ENCODE measurements at places on chromosomes 7 and 10.

- no peak for DNase-seq
These were observed 2.0 kb downstream of the NRP1 start for GRCh38 chr10:33332183-33333065.

GRCh38 chr10:26044141-26044749 is 110.2 kb downstream of the MYO3A start:
- DNase-seq: no peak

GRCh38 chr10:76352300-76352699 is 920.9 kb downstream of the LRMDA start:
- DNase-seq: no peak

- DNase-seq: no peak
These were observed 77.4 kb downstream of the PCLO start for GRCh38 chr7:83085299-83085698.

GRCh38 chr7:106257752-106258151 is 27.0 kb downstream of the NAMPT start:
- no peak for DNase-seq

DNA sequence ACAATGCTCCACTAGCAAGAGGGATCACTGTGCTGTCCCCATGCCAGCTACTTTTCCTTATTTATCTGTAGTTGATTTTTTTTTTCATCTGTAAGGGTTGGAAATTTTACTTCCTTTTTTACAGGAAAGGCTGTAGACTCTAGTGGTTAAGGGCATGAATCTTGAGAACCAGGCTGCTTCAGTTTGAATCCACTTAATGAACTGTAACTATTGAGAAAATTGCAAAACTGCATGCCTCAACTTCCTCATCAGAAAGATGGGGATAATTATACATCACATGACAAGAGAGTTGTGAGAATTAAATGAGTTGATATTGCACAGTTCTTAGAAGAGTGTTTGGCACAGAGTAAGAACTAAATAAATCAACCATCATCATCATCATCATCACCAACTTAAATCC is 106.4 kb upstream of the GSDME start:
- DNase-seq: no peak

DNA sequence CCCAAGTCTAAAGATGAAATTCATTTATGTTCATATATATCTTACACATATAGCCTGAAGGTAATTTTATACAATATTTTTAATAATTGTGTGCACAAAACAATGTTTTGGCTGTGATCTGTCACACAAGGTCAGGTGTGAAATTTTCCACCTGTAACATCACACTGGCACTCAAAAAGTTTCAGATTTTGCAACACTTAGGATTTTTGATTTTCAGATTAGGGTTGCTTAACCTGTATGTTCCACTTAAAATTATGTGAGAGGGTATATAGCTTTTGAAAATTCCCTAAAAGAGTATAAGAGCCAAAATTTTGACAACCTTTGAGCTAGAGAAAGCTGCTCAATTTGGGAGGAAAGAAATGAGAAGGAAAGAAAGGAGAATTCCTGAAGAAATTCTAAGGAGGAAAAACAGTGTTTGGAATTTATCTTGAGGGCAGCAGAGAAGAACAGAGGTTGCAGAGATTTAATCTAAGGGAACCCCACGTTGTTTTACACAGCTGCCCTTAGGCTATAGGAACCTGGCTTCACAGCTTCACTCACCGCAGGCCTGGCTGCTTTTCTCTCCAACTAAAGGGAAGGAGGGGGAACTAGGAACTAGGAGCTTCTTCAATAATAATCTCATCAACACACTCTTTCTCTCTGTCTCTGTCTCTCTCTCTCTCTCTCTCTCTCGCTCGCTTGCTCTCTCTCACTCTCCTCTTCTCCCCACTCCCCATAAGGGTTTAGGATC is 8.5 kb downstream of the VOPP1 start:
- DNase-seq: no peak

DNA sequence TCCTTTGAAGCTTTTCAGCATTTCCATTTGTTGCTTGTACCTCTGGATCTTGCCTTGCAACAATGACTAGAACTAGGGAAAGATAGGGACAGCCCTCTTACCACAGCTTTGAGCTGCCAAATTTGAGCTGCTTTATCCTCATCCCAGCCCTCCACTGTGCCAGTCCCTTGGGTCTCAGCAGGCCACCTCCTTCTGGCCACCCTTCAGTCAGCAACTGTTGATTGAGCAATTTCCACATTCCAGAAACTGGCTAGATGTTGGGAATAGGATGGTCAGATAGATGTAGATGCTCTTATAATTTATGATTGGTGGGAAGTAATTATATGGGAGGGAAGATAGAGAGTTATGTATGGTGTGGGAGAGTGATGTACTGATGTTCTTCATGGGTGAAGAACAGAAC is 100.1 kb downstream of the ST7 start:
- DNase-seq: no peak

- no peak for DNase-seq
These were observed 220.5 kb upstream of the SEMA3D start for GRCh38 chr7:85407391-85407790.

DNA sequence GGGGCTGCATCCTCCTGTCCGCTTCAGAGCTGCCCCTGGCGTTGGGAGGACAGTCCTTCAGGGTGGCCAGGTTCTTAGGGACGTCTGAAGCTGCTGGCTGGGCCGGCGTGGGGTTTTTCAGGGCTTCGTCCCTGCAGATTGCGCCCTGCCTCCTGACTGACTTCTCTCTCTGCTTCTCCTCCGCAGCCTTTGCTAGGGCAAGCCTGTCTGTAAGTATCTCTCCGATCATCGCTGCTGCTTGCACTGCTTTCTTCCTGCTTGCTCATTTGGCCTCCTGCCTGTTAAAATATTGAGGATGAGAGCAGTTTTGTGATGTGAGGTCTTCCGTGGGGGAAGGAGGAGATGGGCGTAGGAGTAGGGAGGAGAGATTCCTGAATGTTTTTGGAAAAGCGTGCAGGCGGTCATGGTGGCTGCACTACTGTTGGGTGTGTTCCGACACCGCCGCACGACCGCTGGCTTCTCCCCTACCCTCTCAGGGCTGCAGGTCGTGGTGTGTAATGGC is 25.3 kb downstream of the PFKFB3 start:
- no peak for DNase-seq

GRCh38 chr10:6048281-6049030 is 13.7 kb downstream of the IL2RA start:
- DNase-seq: no peak

GRCh38 chr7:155602750-155603149 is 41.7 kb upstream of the RBM33 start:
- DNase-seq: no peak

- no peak for DNase-seq
These were observed 422.8 kb downstream of the GATA3 start for GRCh38 chr10:8477300-8477699.

DNA sequence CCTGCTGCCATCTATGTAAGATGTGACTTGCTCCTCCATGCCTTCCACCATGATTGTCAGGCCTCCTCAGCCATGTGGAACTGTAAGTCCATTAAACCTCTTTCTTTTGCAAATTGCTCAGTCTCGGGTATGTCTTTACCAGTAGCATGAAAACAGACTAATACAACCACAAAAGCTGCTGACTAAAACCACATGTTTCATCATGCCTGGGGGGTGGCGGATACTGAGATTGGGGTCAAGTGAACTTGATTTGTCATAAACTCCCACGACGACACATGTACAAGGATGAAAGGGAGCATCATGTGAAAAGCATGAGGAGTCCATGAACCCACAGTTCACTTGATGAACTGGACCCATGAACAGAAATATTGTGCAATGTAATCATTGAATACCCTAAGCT is 134.9 kb upstream of the ANK3 start:
- peak; percentile 18 for DNase-seq

- DNase-seq: no peak
These were observed 186.3 kb upstream of the ADCY1 start for GRCh38 chr7:45387837-45388236.

DNA sequence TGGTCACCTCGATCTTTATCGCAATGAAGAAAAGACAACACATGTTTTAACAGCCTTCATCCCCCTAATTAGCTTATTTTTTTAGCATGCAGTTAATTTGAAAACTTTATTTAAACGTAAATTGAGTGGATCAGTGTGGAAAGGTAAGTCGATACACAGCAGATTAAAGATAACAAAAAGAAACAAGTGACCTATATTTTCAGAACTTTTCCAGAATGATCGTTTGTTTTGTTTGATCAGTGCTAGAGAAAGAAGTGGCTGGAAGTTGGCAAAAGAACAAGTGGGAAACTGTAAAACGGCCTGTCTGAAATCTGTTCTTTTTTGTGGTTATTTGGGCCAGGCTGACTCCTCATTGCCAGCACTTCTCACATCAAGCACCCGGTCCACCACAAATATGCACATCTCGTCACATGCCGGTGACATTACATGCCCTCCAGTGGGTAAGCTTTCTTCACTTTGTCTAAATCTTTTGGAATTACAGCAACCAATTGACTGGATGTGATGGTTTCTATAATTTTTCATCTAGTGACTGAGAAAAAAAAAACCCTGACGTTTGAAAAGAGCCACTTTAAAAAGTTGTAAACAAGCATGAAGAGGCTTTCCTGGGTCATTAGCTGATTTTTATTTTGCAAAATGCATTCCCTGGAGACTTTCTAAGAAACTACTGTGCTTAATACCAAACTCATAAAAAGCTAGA is 33.2 kb downstream of the C7orf33 start:
- no peak for DNase-seq

- no peak for DNase-seq
These were observed 296.6 kb downstream of the PLXNA4 start for GRCh38 chr7:132279718-132280117.

- DNase-seq: no peak
These were observed 85.2 kb upstream of the NPVF start for GRCh38 chr7:25313526-25313925.

DNA sequence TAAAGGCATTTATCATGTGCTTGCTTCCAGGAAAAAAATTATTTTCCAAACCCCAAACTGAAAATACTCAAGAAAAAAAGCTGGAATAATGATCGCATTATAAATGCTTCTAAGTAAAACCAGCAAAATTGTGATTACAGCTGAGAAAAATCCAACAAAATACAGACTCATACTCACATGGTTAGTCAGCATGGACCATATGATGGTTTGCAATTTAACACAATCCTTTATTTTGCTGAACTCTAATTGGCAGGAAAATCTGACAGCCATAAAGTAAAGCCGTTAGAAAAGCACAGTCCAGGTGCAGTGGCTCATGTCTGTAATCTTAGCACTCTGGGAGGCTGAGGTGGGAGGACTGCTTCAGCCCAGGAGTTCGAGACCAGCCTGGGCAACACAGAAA is 59.6 kb downstream of the BRI3 start:
- DNase-seq: no peak

DNA sequence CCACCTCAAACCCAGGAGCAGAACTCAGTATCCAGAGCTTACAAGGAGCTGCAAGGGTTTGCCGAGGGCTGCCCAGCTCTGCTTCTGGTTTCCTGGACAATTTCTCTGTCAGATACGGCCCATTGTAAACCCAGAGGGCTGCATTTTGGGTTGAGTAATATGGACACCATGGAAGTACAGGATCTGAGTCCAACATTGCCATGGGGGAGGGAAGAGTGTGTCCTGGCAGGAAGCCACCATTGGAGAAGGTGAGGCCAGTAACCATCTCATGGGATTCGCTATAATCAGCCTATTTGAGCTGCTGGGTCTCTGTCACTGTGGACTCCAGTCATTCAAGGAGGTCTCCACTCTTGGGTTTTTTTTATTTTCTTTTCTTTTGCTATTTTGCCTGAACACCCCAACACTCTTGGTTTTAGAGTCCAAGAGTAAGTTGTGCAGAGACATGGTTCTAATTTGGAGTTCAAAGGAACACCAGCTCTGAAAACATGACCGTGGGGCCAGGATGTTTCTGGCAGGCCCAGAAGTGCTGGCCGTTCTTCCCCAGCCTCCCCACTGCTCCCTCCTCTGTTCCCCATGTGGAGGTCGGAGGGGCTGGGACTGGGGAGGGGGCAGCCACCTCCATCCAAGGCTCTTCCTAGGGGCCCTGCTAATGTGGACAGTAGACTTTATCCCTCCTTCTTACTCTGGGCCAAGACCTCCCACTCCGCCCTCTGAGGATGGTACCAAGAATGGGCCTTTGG is 46.2 kb downstream of the CHST3 start:
- DNase-seq: no peak

- no peak for DNase-seq
These were observed 74.2 kb downstream of the MAD1L1 start for GRCh38 chr7:2158331-2159175.

- DNase-seq: no peak
These were observed 87.7 kb downstream of the ST7 start for GRCh38 chr7:117041007-117041406.

GRCh38 chr10:6912424-6912823 is 332.3 kb upstream of the PRKCQ start:
- no peak for DNase-seq

DNA sequence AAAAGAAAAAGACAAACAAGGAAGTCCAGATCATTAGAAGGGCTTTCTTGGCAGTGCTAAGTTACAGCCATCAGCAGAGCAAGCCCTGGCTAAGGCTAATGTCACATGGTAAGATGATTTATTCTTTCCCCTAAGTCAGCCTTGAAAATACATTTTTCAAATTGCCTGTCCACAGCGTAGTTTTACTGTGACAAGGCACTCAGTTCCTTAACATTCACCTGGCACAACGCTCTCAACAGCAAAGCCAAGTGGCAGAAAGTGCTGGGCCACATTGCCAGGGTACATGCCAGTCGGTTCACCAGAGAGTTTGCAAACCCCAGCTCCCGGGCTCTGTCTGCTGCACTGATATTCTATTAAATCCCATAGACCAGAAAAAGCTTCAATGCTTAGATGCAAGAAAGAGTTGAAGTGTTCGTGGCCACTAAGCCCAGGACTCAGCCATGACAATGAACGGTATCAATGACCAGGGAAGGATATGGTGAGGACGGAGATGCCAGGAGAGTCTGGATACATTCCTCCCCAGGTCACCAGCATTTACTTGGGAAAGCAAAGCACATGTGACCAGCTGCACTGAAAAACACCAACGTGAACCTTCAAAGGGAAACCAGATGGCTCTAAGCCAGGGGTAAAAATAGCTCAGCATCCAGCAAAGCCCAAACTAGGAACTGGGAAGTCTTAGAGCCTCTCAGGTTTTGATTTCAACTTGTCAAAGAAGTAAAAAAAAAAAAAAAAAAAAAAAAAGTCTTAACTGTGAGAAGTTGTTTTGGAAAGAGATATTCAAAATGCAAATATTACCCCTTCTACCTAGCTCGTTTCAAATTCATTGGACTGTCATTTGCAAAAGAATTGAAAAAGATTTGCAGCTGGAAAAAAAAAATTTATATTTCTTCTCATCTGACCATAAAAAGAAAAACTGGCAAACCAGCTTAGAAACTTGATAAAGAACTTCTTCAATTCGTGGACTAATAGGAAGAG is 23.9 kb upstream of the MPP7 start:
- no peak for DNase-seq

- peak; percentile 50 for DNase-seq
These were observed 507 bp downstream of the PDZD8 start for GRCh38 chr10:117374506-117375359.

DNA sequence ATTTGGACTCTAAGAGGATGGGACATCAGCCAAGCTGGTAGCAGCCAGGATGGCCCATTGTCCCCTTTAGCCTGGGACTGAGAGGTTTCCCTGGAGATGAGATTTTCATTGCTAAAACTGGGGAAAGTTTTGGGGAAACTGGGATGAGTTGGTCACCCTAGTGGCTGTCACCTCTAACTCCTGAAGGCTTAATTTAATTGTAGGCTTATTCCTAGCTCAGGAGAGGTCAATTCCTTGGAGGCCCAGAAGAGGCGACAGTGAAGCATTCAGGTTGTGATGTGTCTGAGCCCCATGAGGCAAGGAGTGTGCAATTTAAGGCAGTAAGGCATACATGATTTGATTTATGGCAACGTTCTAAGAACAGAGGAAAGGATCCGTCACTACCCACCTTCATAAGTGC is 24.9 kb upstream of the JAZF1 start:
- no peak for DNase-seq

GRCh38 chr7:90298145-90299038 is 22.7 kb downstream of the FAM237B start:
- DNase-seq: no peak

Data from stimulated activated CD4-positive, alpha-beta T cell treated with anti-CD3 and anti-CD28 coated beads, Interleukin-15, amount 100 ng/mL, for 24 hours (primary cell).